ENCODE measurements at places on chromosomes 16 and 17.

DNA sequence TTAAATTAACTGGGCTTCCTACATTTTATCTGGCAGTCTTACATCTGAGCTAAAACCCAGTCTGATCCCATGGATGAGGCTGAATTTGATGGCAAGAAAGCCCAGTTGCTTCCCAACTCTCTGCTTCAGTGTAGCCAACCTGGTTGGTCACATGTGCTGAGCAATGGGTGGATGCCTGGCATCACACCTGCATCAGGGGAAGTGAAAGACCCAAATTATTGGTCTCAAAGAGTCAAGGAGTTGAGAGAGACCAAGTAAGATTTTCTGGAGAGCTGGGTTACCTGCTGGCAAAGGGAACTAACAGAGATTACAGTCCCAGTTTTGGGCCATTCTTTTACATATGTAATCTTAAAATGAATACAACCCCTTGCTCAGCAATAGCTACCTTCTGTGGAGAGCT is 38.8 kb downstream of the RGS9 start:
- DNase-seq, result no peak

DNA sequence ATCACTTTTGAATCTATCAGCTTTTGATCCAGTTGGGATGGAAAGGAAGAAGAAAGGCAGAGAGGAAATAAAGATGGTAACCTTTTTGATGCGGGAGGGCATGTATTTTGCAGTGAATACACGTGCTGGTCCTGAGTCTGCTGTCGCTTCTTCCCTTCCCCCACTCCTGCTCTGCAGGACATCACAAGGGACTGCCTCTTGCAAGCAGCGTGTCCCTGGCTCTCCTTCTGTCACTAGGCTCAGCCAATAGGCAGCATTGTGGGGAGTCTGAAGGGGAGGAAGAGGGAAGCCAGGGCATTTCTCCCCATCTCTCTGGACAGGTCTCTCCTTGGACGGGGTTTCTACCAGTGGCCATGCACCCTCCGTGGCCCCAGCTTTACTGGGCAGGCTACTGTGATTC is 15.7 kb upstream of the WFDC1 start:
- no peak for DNase-seq

DNA sequence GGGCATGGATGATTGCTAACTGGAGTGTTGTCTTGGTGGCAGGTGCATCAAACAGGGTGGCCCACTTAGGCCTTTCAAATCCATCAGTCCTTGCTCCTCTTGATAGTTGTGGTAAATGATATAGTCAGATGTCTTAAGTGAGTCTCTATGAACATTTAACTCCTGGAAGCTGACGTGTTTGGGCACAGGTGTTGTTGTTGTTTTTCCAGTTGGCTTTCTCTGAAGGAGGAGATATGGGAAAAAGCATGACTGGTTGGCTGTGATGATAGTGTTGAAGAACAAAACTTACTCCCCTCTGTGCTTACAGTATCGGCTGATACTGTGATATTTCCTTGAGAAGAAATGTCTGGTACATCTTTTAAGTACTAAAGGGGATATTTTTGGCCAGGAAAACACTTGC is 18.0 kb downstream of the TNRC6A start:
- no peak for DNase-seq

DNA sequence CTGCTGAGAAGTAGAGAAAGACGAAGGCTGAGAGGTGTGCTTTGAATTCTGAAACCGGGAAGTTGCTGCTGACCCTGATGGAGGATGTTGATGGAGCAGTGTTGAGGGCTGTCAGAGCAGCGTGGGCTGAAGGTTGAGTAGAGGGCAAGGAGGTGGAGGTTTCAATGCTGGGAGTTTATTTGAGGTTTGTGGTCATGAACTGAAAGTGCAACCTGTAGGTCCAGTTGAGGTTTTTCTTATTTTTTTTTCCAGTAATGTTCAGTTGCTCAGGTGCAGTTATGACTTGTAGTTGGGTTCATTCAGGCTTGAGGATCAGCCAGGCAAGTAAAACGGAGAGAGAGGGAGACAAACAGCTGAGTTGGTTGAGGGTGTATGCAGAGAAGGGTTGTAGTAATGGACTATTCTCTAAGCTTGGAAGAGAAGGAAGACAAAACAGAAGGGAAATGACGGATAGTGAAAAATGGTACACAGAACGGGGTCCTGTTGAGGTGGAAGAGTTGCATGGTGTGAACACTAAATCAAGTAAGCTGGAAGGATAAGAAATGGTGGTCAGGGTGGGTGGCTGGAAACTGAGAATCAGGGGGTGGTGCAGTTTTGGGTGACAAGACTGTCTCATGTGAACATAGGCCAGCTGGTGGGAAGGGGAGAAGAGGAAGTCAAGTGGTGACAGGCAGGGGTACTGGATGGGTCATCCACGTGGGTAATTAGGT is 8.7 kb upstream of the UBE2G1 start:
- no peak for DNase-seq

DNA sequence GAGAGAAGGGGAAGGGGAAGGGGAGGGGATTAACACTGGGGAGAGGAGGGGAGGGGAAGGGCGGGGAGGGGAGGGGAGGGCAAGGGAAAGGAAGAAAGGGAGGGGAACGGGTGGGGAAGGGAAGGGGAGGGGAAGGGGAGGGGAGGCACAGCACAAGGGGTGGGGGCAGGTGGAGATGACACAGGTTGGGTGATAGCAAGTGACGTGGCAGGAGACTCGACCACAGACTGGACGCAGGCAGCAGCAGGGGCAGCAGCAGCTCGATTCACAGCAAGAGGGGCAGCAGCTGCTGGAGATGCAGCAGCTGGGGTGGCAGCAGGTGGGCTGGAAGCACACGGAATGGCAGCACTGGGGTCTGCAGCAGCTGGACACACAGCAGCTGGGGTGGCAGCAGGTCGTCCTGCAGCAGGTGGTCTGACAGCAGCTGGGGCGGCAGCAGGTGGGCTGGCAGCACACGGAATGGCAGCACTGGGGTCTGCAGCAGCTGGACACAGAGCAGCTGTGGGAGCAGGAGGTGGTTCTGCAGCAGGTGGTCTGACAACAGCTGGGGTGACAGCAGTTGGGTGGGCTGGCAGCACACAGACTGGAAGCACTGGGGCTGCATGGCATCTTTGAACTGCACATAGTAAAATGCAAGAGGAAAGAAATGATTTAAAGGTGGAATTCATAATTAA is at the start of gene KRTAP4-16:
Gene KRTAP4-16, minus strand, starts transcription at position 624 of the 674 bp plus-strand sequence. Its CDS starts 0 bp downstream, at position 624.
- DNase-seq, result no peak

- no peak for DNase-seq
Measured at GRCh38 chr16:27974896-27975540, 88.5 kb downstream of the GSG1L start.

DNA sequence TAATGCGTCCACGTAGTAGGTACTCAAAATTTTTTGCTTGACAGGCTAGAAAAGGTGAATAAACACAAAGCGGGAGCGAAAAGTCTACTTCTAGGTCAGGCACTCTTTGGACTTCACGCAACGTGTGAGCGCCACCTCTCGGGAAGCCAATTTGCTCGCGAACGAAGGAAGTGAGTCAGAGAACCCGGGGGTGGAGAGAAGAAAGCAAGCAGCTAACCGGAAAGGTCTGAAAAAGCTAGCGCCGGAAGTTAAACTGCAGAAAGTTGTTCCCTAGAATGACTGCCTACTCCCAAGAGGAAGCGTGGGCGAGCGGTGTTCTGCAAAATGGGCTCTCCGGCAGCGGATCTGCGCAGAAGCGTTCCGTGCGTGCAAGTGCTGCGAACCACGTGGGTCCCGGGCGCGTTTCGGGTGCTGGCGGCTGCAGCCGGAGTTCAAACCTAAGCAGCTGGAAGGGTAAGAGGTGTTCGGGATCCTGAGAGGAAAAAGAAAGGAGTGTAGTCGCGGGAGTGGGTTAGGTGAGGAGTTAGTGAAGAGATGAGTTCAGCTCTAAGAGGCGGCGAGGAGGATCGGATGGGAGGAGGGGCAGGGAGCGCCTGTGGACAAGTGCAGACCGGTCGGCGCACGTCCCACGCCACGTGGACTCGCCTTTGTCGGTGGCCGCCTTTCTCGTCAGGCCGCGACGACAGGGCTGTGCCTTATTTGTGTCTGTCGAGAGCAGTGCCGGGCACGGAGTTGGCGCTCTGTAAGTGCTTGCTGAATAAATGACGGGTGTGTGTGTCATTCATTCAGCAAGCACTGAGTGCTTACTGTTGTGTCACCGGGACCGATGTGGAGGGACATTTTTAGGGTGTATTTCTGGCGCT is at the start of gene NME1:
Gene NME1, plus strand, starts transcription at position 350 of the 863 bp plus-strand sequence. CDS start 2,096 bp downstream, outside the sequence.
- peak; percentile 100 for DNase-seq

GRCh38 chr17:8354236-8354635 is 14.6 kb downstream of the ODF4 start:
- DNase-seq, result no peak

DNA sequence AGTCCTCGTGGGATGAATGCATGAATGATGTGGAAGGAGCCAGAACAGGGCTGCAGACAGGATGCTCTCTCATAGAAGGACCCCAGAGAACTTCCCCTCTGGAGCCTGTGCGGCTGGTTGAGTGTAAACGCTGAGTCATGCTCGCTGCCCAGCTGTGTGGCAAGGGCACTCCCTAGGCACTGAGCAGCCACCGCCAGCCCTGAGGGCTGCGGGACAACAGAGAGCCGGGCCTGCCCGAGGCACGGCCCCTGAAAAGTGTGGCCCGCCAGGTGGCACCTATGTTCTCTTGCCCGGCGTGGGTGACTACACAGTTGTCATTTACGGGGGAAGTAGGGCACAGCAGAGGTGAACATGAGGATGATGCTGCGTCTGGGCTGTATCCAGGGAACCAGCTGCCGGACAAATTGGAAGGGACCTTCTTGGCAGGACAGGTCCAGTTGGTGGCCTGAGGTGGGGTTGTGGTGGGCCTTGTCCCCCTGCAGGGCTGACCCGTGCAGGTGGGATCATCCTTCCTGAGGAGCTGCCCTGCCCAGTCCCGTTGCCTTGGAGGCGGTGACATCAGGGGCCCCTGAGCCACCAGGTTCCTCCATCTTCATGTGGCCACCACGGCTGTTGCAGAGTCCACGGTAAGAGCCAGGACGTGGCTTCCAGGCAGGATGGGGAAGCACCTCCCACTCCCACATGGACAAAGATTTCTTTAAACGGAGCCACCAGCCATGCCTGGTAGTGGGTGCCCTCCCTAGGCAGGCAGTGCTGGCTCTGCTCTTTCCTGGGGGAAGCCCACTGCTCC is 94.8 kb upstream of the CBX4 start:
- DNase-seq, result no peak

DNA sequence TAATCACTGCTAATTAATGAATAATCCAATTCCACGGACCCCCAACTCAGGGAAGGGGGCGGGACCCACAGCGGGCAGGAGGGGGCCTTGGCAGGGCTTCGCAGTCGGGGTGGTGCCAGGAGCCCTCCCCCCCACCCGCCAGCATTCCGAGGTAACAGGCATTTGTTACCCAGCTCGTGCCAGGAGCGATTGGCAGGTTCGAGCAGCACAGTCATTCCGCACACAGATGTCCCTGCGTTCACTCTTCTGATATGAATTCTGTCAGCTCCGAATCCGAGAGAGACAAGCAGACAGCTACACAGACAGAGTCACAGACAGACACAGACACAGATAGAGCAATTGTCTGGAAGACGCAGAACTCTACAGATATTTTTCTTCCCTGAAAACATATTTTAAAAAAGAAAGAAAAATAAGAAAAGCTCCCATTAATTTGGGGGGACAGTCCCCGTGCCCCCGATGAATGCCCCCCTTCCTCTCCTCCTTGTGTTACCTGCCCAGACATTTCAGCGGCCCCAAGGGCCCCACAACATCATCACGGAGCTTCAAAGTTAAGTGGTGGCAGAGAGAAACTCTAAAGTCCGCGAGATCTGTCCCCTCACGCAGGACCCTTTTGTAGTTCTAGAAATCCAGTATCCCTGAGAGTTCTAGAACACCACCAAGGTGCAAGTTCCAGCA is 10.2 kb downstream of the NEUROD2 start:
- no peak for DNase-seq

DNA sequence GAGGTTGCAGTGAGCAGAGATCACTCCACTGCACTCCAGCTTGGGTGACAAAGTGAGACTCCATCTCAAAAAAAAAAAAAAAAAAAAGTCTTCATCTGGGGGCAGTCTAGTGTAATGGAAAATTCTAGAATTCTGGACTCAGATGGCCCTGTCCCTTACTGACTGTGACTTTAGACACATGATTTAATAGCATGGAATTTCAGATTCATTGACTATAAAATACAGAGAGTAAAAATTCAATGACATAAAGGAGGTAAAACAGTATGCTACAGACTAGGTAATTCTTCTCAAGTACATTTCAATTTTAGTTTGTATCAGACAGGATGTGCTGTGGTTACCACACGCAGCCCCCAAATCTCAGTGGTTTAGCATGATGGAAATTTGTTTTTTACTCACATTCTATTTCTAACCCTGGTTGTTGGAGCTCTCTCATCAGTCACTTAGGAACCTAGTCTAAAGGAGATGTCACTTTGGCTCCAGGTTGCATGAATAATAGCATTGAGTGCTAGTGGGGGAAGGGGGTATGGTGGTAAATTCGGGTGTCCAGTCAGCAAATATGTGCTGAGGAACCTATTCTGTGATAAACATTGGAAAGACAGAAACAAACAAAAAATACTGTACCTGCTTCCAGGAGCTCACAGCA is 444.0 kb downstream of the XYLT1 start:
- no peak for DNase-seq

GRCh38 chr16:83923581-83924365 is 24.9 kb downstream of the MLYCD start:
- no peak for DNase-seq

DNA sequence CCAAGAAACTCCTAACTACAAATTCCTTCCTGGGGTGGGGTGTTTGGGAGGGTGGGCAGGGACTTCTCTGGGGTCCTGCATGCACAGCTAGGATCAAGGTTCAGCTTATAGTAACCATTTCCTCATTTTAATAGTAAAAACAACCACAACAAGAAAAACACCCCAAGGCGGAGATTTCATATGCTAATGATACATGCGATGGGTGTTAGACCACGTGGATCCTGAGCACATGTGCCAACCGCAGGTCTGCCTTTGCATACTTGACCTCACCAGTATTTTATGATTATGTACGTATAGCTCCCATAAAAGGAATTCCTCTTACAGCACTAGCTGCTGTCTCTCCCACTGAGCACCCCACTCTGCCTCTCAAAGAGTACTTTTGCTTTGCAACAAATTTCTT is 1.9 kb downstream of the KRTAP4-11 start:
- DNase-seq, result no peak

DNA sequence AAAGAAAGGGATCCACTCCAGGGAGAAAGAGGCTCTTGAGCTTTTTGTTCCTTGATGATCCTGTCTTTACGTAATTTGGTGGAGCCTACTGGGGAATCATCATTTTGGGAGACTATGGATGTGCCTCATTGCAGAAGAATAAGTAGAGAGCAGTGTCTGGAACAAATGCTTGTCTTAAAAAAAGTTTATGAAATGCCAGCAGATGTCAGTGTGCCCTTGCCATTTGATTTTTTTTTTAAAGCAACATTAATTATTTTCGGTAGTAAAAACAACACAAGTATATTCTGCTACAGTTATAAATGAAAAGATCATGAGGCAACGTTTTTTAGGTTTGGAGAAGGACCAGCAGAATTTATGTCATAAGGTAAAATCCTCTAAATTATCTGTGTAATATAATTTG is 934.8 kb upstream of the EEF2KMT start:
- DNase-seq, result no peak

DNA sequence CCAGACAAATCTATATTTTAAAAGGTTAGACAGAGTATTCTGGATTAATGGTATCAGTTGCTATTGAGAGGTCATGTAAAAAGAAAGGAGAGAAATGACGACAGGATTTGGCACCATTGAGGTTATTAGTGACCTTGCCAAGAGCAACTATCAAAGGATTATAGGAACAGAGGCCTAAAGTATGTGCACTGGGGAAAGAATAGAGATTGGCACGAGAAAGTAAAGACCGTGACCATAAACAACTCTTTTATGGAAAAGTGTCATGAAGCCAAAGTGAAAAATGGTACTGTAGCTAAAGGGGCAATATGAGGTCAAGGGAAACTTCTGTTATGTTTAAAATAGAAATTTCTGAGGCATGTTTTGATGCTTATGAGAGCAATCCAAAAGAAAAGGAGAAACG is 115.2 kb upstream of the KIF2B start:
- no peak for DNase-seq

Measured in NCI-H2081 treated with DMSO at 0.1 percent for 48 hours (cell line).